Activated CD4-positive, alpha-beta T cell treated with anti-CD3 and anti-CD28 coated beads for 48 hours (primary cell): ENCODE measurements at places on chromosomes 4 and X.
A peak's percentile ranks its signal among the peaks of the same experiment; 100 is the strongest.

GRCh38 chr4:11889099-11889498 is 460.4 kb upstream of the HS3ST1 start:
- no peak for DNase-seq

DNA sequence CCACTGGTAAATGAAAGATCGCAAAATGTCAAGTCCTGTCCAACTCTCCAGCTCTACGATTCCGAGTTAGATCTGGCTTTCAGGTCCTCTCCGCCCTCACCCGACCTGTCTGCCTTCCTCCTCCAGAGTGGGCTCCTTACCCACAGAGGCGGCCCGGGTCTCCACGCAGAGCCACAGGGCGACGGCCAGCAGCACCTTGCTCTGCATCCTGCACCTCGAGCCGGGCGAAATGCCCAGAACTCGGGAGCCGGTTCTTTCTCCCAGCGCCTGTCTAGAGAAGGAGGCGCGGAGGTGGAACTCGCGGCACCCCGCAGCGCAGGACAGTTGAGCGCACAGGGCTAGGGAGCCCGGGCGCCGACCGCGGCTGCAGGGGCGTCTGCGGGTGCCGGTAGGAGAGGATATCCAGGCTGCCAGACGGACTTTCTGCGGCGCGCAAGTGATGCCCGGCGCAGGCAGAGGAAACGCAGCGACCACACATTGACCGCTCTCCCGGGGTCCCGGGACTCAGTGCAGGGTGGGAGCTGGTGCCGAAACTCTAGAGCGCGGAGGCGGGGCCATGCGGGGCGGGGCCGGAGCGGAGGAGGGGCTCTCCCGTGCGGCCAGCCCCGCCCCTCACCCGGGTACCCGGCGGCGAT is at the start of gene KDR:
Gene KDR, minus strand, starts transcription at position 509 of the 635 bp plus-strand sequence. Its CDS starts 302 bp downstream, at position 207.
- no peak for DNase-seq

- no peak for DNase-seq
These were observed 315.2 kb downstream of the GRID2 start for GRCh38 chr4:92618968-92619367.

DNA sequence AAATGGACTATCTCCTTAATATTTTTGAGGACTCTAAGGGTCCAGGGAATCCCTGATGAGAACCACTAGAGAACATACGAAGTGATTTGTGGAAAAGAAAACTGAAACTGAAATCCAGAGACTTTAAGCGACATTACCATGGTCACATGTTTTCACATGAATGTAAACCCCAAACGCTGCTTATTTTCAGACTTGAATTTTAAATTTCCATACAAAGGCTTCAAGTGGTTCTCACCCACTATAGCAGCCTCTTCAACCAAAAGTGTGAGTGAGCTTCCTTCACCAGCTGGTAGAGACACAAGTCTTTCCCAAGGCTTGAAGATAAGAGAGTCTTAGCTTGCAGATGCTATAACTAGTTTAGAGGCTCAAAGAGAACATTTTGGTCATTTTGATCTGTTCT is 232.7 kb downstream of the MGST2 start:
- no peak for DNase-seq

GRCh38 chrX:110786486-110786885 is 9.1 kb downstream of the CHRDL1 start:
- DNase-seq: no peak

DNA sequence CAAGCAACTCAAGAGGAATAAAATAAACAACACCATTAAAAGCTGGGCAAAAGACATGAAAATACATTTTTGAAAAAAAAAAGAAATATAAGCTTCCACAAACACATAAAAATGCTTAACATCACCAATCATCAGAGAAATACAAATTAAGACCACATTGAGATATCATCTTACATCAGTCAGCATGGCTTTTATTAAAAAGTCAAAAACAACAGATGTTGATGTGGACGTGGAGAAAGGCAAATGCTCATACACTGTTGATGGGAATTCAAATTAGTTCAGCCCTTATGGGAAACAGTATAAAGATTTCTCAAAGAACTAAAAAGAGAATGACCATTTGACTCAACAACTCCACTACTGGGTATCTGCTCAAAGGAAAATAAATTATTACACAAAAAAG is 59.6 kb downstream of the STK32B start:
- DNase-seq: no peak

GRCh38 chr4:96390404-96390803 is 550.5 kb downstream of the PDHA2 start:
- no peak for DNase-seq

DNA sequence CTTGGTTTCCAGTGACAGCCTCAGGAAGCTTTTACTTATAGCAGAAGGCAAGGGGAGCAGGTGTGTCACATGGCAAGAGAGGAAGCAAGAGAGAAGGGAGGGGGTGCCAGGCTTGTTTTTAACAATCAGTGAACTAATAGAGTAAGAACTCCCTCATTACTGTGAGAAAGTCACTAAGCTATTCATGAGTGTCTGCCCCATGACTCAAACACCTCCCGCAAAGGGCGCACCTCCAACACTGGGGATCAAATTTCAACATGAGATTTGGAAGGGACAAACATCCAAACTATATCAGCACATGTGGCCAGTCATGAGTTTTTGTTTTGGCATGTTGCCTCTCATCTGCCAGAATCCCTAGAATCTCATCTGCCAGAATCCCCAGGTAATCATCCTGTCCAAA is 183.5 kb upstream of the C1QTNF7 start:
- DNase-seq: no peak

GRCh38 chrX:71256051-71256450 is 2.1 kb upstream of the ZMYM3 start:
- DNase-seq: no peak

GRCh38 chrX:68726366-68726765 is 78.9 kb downstream of the STARD8 start:
- no peak for DNase-seq

DNA sequence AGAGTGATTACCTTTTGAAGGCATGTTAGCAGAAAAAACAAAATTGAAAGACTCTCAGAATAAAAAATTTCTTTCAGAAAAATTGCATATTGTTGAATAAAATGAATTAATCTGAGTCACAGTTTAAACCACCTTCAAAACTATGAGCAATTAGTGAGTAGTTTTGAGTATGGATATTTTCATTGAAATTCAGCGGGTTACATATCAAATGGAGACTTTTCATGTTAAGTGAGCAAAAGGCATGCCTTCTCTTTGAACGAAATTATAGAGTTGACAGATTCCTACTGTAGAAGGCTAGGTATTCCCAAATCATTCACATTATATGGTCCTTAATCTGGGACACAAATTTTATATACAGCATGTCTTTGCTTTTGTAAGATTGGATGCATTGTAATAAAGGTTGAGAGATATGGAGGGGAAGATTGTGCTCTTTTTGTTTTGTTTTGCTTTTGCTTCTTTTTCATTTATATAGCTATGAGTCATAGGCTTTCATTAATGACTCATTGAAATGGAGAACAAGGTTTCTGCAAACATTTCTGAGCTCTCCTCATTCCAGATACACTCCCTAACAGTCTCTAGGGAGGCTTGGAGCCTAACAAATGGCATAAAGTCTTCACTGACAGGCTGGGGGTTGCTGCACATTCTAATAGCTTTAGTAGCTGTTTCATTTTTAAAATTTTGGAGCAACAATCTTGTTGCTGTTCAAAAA is 21.6 kb downstream of the PCDH18 start:
- DNase-seq: no peak

DNA sequence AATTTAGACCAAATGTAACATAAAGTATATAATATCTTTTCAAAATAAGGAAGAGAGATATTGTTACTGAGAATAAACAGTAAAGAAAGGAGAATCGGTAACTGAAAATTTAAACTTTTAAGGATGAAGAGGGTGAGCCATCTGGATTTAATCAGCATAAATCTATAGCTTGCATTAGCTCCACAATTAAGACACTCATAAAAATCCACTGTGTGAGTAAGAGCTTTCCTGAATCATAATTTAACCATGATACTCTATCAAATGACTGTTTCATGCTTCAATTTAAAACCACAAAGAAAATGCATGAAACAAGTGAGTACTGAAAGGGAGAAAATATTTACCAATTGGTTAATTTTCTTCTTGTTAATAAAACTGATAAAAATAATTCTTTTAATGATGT is 951.5 kb upstream of the SLIT2 start:
- DNase-seq: no peak

- no peak for DNase-seq
These were observed 51.8 kb downstream of the TMPRSS11E start for GRCh38 chr4:68499021-68499420.

- DNase-seq: no peak
These were observed at the start of gene MTNR1A for GRCh38 chr4:186554914-186555827. TSS of gene MTNR1A (minus strand) at chr4:186555567. CDS start at chr4:186555365, 202 bp downstream.

GRCh38 chr4:94636004-94636403 is 121.8 kb upstream of the BMPR1B start:
- DNase-seq: no peak

- DNase-seq: no peak
These were observed 69.0 kb upstream of the TMEM33 start for GRCh38 chr4:41865981-41866798.

DNA sequence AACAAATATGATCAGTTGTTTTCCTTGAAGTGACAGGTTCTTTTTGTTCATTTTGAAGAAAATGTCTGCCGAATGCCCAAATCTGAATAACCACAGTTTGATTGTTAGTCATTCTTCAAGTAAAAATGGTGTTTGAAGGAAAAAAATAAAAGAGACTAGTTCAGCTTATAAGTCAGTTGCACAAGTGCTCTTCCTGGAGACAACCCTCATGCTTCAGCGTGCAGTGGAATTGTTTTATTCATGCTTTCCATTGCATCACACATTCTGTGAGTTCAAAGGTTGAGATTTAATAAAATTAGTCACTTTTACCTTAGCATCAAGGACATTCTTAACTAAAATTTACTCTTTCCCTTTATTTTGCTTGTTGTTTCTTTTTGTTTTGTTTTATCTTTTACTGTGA is 404.9 kb downstream of the ZNF674 start:
- DNase-seq: peak; percentile 2

DNA sequence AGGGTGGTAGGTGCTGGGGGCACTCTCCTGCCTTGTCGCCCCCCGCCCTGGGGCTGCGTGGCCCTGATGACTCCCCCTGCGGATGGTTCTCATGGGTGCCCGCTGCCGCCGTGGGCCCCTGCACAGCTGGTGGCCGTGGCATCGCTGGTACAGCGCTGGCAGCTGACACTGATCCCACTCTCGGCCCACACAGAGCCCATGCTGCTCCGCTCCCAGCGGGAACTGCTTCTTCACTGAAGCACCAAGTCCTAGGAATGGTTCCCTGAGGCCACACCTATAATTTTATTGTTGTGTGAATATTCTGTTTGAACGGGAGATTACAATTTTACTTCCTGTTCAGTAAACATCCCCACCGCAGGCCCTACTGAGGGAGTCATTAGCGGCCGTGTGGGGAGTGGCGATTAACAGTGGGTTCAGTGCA is 138.6 kb upstream of the NKX1-1 start:
- DNase-seq: no peak

GRCh38 chr4:24241511-24241910 is 342.8 kb downstream of the DHX15 start:
- DNase-seq: no peak

GRCh38 chr4:64727960-64728359 is 318.7 kb upstream of the TECRL start:
- no peak for DNase-seq

DNA sequence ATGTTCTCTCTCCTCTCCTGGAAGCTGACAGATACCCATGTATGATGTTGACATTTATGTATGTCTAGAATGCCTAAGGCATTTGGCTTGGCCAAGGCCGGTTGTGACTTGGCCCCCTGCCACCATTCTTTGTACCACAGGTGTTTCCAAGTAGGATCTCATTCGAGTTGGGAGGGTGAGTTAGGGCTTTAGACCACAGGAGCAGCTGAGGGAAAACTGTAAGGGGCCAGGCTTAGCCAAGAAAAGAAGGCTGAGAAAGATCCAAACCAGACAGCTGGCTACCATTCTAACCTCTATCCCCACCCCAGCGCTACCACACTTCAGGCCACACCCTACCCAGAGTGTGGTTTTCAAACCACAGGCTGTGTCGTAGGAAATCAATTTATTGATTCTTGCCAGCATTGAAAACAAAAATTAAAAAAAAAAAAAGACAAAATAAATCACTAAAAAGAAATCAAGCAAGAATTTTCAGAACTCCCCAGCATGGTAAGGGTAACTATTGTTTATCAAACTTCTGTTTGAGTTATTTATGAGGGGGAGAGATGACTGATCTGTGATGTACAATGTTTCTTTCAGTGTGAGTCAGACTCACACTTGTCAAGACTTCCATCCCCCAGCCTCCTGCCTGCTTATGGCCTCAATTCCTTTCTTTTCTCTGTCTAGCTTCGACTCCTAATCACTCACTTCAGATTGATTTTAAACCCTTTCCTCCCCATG is 9.9 kb downstream of the TMSB4X start:
- peak; percentile 55 for DNase-seq

- no peak for DNase-seq
These were observed 14.4 kb upstream of the ENAM start for GRCh38 chr4:70614184-70614555.

DNA sequence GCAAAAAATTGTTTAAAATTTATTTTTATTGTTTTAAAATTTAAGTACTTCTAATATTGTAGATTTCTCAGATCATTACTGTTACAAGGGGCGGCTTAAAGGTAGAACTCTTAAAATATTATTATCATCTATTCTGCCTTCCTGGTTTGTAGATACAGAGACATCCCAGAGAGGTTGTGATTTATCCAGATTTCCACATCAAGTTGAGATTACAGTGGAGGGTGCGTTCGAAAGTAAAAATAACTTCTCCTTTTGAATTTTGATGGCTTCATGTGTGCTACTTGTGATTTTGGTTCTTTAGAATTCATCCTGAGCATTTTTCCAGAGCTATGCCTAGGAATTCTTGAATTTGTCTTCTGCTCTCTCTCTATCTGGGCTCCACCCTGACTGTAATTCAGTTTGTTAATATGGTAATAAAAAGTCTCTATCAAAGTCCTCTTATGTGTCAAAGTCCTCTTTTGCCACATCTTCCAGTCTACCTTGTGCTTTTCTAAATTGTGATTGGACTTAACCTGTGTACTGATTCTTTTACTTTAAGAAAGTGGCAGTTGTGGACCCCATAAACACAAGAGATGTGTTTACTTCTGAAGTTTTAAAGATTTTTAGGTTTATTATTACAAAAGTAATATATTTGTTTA is 37.2 kb downstream of the CLCN3 start:
- no peak for DNase-seq

- DNase-seq: no peak
These were observed 44.8 kb downstream of the GSTCD start for GRCh38 chr4:105753361-105753760.

GRCh38 chr4:47442980-47443379 is 20.5 kb downstream of the COMMD8 start:
- DNase-seq: no peak

DNA sequence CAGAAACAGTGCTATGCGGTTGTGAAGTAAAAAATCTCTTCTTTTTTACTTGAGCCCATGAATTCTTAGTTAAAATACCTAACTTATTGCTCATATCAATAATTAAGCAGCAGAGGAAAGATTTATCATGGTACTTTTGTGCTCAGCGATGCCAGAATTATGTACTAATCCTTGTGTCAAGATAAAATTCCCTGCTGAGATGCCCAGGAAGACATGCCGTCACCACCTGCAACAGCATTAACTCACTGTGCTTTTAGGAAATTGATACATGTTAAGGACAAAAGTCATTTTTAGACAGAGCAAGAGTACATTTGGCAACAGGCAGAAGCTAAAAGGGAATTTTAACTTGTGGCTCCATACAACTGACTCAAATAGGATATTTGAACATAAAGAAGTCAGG is 138.9 kb downstream of the NPNT start:
- no peak for DNase-seq

GRCh38 chr4:11106190-11106589 is 322.5 kb downstream of the HS3ST1 start:
- no peak for DNase-seq
